ENCODE measurements at places on chromosomes 3 and 15.

- DNase-seq: no peak
Measured at GRCh38 chr3:193530231-193531165, 24.2 kb downstream of the ATP13A4 start.

- peak; percentile 87 for DNase-seq
Measured at GRCh38 chr15:42157981-42158765, 1.7 kb upstream of the PLA2G4F start.

DNA sequence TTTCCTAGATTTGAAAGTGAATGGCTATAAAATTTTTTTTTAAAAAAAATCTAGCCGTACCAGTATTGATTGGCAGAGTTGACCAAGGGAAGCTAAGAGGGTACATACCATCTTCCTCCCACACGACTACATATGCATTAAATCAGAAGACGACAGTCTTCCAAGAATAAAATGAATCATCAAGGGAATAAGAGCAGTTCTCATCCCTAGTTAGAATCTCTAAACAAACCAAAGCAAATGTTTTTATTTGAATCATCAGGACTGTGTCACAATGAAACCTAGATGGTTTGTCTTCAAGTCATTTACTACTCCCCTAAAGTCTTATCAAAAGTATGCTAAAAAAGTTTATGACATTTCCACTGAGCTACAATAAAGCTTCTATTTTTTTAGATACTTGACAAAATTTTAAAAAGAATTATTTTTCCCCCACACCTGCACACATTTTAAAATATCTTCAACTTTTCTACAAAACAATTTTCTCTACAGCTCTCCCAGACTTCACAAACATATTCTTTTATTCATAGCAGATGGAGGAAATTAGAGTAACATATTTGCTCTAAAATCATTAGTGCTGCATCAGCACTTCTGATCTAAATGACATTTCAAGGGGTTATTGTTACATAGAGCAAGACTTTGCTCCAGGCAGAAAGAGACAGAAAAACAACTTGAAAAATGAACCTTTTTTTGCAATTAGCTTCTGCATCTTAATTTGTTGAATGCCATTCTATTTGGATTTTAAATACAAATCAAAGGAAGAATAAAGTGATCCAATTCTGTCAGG, 547.1 kb downstream of the FHIT start:
- DNase-seq: peak; percentile 83

DNA sequence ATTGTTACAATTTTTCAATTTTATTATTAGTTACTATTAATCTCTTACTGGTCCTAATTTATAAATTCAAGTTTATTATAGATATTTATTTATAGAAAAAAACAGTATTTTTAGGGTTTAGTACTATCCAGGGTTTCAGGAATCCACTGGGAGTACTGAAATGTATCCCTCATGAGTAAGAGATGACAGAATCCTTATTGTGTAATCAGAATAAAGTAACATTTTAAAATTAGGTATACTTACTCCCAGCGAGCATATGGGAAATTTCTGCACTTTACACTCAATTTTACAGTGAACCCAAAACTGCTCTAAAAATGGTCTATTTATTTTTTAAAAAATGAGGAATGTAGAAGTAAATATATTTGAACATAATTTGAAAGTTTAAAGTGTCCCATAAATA, 202.7 kb downstream of the CGGBP1 start:
- peak; percentile 40 for DNase-seq

GRCh38 chr3:70999730-71000129, 583.8 kb downstream of the FOXP1 start:
- peak; percentile 85 for DNase-seq

- no peak for DNase-seq
Measured at GRCh38 chr3:31182661-31183060, 288.2 kb upstream of the GADL1 start.

- DNase-seq: peak; percentile 70
Measured at GRCh38 chr3:42651248-42652091, 2.0 kb upstream of the ZBTB47 start.

DNA sequence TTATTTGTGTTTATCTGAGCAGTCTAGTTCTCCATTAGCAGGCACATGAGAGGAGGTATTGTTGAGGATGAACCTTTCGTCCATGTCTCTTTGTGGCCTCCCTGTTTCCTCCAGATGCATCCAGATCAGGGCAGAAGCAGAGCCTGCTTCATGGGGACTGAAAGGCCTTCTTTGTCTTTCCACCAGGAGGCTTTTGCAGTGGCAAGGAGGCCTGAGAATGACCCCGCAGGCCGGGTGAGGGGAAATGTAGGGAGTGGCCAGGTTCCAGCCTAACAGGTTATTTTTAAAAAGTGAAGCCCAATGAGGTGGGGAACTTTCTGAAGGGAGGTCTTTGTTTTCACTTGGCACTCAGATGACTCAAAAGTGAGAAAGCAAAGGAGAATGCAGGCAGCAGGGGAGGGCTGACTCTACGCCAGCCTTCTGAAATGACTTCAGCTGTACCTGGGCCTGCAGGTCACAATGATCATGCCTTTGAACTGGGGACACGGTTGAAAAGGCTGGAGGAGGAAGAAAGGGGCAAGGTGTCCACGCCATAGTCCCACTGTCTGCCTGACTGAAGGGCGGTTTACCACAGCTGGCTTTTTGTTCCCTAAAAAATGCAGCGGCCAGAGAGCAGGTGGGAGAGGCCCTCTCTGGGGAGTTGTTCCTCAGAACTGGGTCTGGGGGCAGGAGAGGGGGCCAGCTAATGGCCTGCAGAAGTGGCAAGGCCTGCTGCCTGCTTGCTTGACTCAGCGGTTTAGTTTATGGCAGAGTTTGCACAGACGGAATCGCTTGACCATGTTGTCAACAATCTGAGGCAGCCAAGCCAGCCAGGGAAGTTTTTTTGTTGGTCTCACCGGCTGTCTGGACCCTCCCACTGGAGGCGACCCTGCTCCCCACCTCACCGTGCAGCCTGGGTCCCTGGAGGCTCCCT, 28.7 kb downstream of the CMTM7 start:
- no peak for DNase-seq

GRCh38 chr15:25051399-25052154, 96.8 kb downstream of the SNRPN start:
- no peak for DNase-seq

- no peak for DNase-seq
Measured at GRCh38 chr3:188000361-188000861, 153.5 kb upstream of the LPP start.

DNA sequence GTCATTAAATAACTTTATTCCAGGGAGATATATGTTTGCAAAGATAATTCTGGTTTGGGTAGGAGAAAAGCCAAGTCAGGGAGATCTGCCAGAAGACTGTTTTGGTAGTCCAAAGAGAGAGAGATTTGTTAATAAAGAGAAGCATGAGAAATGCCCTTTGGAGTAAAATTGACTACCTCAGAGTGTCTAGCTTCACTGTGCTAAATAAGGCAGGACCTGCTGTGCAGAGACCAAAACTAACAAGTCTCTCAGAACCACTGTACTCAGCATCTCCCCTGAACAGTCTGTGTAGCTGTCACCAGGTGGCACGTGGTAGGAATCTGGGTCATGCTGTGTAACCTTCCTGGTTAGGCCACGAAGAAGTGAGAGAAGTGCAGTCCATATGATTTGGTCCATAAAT, 31.6 kb upstream of the SLC35G2 start:
- peak; percentile 34 for DNase-seq

- no peak for DNase-seq
Measured at GRCh38 chr3:45417930-45418847, 29.8 kb downstream of the LARS2 start.

- DNase-seq: no peak
Measured at GRCh38 chr3:128455786-128456748, 10.6 kb downstream of the DNAJB8 start.

DNA sequence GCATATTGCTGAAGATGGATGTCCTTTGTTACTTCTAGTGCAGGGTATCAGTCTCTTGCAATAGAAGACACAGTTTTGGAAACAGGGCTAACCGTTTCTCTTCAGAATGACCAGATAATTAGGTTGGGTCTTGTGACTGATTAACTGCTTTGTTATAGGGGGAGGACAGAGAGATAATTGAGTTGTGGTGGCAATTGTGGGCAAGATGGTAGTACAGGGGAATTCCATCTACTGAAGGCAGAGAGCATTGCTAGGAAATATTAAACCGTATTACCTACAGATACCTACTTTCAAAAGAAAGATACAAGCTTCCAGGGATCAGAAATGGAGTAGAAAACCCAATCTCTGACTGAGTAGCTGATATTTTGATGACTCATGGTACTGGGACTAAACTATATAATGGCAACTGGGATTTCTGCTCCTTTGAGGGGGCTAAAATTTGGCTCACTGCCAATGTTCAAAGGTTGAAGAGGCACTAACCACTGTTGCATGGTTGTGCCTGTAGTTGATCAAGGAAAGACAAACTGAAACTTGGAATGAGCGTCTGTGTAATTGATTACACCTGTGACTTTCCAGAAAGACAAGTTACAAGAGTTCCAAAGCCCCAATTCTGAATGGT, 4.2 kb downstream of the PRR23B start:
- DNase-seq: peak; percentile 3

GRCh38 chr15:88681610-88682221, 42.9 kb downstream of the ISG20 start:
- DNase-seq: no peak

GRCh38 chr3:188529228-188529627, 375.3 kb downstream of the LPP start:
- peak; percentile 22 for DNase-seq

GRCh38 chr3:146334151-146334550, 83.2 kb upstream of the PLSCR4 start:
- DNase-seq: peak; percentile 54

GRCh38 chr15:38487378-38487777, 33.5 kb downstream of the FAM98B start:
- DNase-seq: no peak

DNA sequence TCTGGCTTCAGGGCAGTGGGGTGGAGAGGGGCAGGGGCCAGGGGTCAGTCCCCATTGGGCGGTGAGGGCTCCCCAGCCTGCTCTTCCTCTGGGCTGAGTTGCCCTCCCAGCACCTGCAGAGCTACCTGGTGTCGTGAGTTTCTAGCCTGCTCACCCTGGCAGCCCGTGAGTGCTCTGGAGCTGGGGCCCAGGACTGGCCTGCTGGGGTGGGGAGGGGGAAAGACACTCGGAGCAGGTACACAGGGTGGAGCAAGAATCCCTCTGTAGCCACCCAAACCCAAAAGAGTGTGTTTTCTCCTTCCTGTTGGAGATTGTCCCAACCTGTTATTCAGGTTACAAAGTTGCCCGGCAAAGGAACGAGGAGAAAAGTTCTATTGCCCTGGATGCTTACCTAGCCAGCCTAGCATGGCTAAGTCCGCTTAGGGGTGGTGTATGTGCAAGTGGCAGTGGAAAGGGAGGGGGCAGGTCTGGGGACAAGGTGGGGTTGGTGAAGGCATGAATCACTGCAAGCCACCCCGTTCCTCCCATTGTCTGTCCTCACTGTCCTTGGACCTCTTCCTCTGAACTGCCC, 8.9 kb downstream of the FAM3D start:
- DNase-seq: no peak

GRCh38 chr3:173920386-173920785, 522.8 kb downstream of the NLGN1 start:
- peak; percentile 3 for DNase-seq

DNA sequence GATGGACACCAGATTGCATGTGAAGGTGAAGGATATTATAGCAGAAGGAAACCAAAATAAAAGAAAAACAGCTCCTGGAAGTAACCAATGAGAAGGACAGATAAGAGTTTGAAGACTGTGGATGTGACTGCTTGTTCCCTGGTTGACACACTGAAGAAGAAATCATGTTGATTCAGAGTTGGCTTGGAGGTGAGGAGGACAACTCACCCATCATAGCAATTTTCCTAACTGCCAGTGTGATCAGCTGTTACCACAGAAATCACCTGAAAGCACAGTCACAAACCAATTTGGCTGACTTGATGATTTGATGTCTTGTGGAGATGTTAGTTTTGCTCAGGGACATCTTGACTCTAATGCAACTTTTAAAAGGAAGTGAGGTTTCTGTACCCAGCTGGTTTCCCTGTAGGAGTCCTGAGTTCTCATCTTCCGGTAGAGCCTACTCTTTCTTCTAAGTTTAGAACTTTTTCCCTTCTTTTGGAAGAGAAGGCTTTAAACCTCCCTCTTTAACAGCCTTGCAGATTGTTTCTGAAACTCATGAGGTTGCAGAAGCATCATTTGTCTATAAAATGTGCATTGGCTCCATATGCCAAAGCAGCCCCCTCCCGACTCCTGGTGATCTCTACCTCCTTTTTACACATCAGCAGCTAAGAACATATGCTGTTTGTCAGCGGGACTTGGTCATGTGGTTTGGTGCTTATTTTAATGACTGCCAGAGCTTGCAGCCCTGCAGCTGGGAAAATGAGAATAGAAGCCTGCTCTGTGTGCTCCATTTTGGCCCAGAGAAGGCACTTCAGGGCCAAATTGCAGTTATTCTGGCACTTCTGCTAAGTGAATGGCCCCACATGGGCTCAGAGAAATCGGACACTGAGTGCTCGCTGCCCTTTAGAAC, 10.3 kb downstream of the ATG7 start:
- DNase-seq: peak; percentile 45

DNA sequence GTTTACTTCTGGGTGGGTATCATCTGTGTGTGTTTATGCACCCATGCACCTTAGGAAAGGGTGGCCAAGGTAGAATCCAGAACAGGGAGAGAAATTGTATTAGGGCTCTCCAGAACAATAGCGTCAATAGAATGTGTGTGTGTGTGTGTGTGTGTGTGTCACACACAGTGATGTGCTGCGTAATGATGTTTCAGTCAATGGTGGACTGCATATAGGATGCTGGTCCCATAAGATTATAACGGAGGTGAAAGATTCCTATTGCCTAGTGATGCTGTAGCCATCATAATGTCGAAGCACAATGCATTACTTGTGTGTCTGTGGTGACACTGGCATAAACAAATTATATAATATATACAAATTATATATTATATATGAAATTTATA, 69.3 kb upstream of the PRR23C start:
- no peak for DNase-seq

- DNase-seq: peak; percentile 72
Measured at GRCh38 chr3:132231633-132232032, 85.6 kb upstream of the ACP3 start.

GRCh38 chr15:49902685-49903501, 216.1 kb downstream of the ATP8B4 start:
- DNase-seq: peak; percentile 95

DNA sequence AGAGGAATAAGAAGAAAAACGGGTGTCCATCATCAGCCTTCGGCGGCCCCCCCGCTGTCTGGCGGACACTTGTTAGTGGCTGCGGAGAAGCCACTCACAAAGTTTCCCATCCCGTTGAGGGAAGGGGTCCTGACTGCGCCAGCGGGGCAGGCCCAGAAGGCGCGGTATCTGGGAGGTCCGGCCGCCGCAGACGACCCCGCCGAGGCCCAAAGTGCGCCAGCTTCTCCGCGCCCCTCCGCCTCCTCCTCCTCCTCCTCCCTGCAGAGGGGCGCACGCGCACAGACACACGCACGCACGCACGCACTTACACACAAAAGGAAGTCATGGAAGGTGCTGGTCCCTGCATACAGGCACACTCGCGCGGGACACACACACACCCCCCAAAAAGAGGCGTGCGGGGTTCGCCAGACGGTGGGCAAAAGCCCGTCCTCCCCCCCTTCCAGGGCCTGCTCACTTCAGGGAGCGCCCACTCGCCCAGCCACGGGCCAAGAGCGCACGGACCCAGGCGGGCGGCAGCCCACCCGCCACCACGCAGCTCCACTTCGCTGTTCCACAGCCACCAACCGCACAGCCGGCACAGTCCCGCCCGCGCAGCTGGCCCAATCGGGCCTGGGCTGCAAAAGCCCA, 18.0 kb downstream of the ZNF148 start:
- DNase-seq: peak; percentile 27

All from fibroblast of mammary gland (primary cell).